Airway epithelial cell (primary cell): ENCODE measurements at places on chromosomes 16 and 17. TPM values are rescaled to one million over a fixed set of nuclear protein-coding genes. Genes with fewer than 3 reads are reported as not detected.

AURKB gene
- 58.2 and 59.1 TPM in 2 replicates for total RNA-seq

XYLT1 gene
- 0.14 and 0.28 TPM in 2 replicates for total RNA-seq

COX4I1 gene
- 605 and 677 TPM in 2 replicates for total RNA-seq

CORO1A gene
- 16.2 and 18.6 TPM in 2 replicates for total RNA-seq

TSPOAP1 gene
- total RNA-seq: 0.21 TPM in 1 of 2 replicates, not detected in the other

KRT23 gene
- total RNA-seq: 35.7 and 36.8 TPM in 2 replicates

SOST gene
- not detected in 2 replicates for total RNA-seq

GGA2 gene
- total RNA-seq: 12.4 and 21.6 TPM in 2 replicates

KRT34 gene
- total RNA-seq: 0.35 TPM in 1 of 2 replicates, not detected in the other

MAP2K6 gene
- total RNA-seq: 0.79 and 0.85 TPM in 2 replicates

EME1 gene
- 4.9 and 5.6 TPM in 2 replicates for total RNA-seq

VASN gene
- total RNA-seq: 15.0 and 18.3 TPM in 2 replicates

RHBDF2 gene
- 31.3 and 39.7 TPM in 2 replicates for total RNA-seq

ABCA6 gene
- 0.21 TPM in 1 of 2 replicates, not detected in the other for total RNA-seq

COASY gene
- total RNA-seq: 45.0 and 59.5 TPM in 2 replicates

CAPNS2 gene
- 57.3 and 58.2 TPM in 2 replicates for total RNA-seq

NUBP1 gene
- total RNA-seq: 14.2 and 21.0 TPM in 2 replicates
